Natural killer cell treated with Interleukin-12 subunit alpha and Interleukin-12 subunit beta and Interleukin-15 and Interleukin-18, amount 100 ng/mL, for 72 hours (primary cell): ENCODE measurements at places on chromosomes 16 and 17. TPM values are rescaled to one million over a fixed set of nuclear protein-coding genes. Genes with fewer than 3 reads are reported as not detected.

GRCh38 chr16:78744099-78744498 lies 644.6 kb downstream of the WWOX start:
- H3K27ac ChIP-seq: no peak overlapping the region
- peaks cover 13% of the 10 kb centered on the region for H3K27me3 ChIP-seq
- H3K4me3 ChIP-seq: no peak overlapping the region
- peaks cover 22% of the 10 kb centered on the region for H3K4me1 ChIP-seq

DNA sequence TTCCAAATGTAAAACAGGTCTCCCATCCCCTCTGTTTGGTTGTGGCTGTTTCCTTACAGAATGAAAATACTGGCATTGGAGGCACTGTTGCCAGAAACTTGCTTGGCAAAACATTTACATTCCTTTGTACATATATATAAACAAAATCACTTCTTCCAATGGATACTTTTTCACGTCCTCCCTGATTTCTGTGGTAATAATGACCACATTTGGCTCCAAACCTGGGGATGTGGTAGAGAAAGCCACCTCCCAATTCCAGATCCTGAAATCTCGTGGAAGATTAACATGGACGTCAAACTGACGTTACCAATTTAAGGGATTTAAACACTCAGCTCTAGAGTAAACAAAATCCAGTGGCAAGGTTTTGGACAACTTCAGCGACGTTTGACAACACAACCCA lies 370.8 kb upstream of the ZFHX3 start:
- DNase-seq: no peak
- no peaks in the 10 kb centered on the region for H3K36me3 ChIP-seq
- H3K27ac ChIP-seq: no peak overlapping the region
- H3K4me3 ChIP-seq: no peak overlapping the region
- H3K27me3 ChIP-seq: peaks cover 11% of the 10 kb centered on the region
- no peaks in the 10 kb centered on the region for H3K4me1 ChIP-seq

DNA sequence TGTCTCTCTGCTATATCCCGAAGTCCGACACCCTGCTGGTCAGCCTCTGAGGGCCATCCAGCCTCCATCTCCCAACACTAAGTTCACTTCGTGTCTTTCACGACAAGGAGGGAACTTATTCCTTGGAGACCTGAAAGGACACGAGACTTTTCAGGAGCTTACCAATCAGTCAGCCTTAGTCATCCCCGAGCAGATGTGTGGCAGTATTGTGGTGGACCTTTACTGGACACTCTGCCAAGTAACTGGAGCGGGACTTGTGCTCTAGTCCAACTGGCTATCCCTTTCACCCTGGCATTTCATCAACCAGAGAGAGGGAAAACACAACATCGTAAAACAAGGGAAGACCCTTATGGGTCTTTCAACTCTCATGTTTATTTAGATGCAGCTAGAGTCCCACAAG lies 87.1 kb downstream of the EMP2 start:
- DNase-seq: no peak
- no peaks in the 10 kb centered on the region for H3K27me3 ChIP-seq
- no peaks in the 10 kb centered on the region for H3K36me3 ChIP-seq
- H3K4me3 ChIP-seq: no peak overlapping the region
- H3K4me1 ChIP-seq: no peaks in the 10 kb centered on the region

- no peaks in the 10 kb centered on the region for H3K4me1 ChIP-seq
- H3K36me3 ChIP-seq: no peaks in the 10 kb centered on the region
- H3K27ac ChIP-seq: no peak overlapping the region
- no peaks in the 10 kb centered on the region for H3K27me3 ChIP-seq
Observed at GRCh38 chr16:57786632-57787518, 15.4 kb downstream of the KIFC3 start.

DNA sequence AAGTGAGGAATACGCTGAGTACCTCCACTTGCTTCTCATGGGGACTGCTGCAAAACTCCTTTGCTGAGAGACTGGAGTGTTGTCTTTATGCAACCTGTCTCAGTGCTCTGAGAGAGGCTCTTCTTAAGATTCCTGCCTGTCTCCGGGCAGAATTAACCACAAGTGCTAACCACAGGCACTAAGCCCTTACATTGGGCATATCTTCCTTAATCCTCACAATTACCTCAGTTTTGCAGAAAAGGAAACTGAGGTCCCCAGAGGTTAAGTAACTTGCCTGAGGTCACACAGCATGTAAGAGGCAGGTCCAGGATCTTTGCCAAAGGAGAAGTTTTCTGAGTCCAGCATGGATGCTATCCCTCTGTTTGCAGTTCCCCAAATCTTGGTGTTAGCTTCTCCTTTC lies 86.0 kb downstream of the GP2 start:
- H3K4me3 ChIP-seq: no peak overlapping the region
- H3K4me1 ChIP-seq: no peaks in the 10 kb centered on the region
- no peak for DNase-seq
- no peaks in the 10 kb centered on the region for H3K36me3 ChIP-seq

GRCh38 chr16:67736858-67737257 lies 17.7 kb upstream of the GFOD2 start:
- no peak overlapping the region for H3K27ac ChIP-seq
- no peak overlapping the region for H3K4me3 ChIP-seq
- no peaks in the 10 kb centered on the region for H3K27me3 ChIP-seq

DNA sequence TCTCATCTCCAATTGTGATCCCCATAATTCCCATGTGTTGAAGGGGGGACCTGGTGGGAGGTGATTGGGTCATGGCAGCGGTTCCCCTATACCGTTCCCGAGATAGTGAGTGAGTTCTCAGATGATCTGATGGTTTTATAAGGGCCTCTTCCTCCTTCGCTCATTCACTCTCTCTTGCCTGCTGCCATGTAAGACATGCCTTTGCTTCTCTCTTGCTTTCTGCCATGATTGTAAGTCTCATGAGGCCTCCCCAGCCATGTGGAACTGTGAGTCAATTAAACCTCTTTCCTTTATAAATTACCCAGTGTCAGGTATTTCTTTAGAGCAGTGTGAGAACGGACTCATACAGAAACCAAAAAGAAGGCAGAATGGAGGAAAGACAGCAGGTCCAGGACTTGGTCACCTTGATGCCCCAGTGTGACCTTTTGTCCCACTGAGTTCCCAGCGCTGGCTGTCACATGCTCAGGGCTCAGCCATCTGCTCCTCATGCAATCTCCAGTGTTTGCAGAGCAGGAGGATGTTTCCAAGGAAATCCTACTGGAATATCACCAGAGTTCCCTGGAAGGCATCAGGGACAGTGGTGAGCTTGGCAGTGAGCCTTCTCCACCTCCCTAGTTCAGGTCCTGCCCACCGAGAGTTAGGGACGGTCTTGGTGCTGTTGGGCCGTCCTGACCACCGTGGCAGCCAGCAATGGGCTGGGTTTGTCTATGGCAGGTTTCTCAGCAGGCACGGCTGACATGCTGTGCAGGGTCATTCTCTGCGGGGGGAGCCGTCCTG lies 96.7 kb downstream of the SEC14L1 start:
- H3K27ac ChIP-seq: peak overlapping the region; percentile 8
- H3K4me3 ChIP-seq: no peak overlapping the region
- H3K36me3 ChIP-seq: no peaks in the 10 kb centered on the region
- DNase-seq: no peak
- peaks cover 23% of the 10 kb centered on the region for H3K4me1 ChIP-seq

DNA sequence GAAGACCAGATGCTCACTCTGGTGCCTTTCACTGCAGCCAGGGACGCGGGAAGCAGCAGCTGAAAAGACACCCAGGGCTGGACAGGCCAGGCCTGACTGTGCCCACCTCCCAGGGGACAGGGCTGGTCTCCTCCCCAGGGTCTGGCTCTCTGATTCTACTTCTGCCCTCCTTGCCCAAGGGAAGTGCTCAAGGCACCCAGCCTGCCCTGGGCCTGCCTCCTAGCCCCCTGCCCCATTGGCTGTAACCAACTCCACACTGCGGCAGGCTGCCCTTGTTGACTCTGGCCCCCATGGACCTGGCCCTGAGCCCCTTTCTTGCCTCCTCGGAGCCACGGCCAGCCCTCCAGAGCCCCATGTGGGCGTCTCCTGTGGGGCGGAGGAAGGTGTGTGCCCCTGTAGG lies 212.5 kb downstream of the NTN1 start:
- H3K27me3 ChIP-seq: no peaks in the 10 kb centered on the region
- no peaks in the 10 kb centered on the region for H3K36me3 ChIP-seq
- H3K4me1 ChIP-seq: peaks cover 6% of the 10 kb centered on the region
- H3K27ac ChIP-seq: no peak overlapping the region
- DNase-seq: no peak
- no peak overlapping the region for H3K4me3 ChIP-seq

DNA sequence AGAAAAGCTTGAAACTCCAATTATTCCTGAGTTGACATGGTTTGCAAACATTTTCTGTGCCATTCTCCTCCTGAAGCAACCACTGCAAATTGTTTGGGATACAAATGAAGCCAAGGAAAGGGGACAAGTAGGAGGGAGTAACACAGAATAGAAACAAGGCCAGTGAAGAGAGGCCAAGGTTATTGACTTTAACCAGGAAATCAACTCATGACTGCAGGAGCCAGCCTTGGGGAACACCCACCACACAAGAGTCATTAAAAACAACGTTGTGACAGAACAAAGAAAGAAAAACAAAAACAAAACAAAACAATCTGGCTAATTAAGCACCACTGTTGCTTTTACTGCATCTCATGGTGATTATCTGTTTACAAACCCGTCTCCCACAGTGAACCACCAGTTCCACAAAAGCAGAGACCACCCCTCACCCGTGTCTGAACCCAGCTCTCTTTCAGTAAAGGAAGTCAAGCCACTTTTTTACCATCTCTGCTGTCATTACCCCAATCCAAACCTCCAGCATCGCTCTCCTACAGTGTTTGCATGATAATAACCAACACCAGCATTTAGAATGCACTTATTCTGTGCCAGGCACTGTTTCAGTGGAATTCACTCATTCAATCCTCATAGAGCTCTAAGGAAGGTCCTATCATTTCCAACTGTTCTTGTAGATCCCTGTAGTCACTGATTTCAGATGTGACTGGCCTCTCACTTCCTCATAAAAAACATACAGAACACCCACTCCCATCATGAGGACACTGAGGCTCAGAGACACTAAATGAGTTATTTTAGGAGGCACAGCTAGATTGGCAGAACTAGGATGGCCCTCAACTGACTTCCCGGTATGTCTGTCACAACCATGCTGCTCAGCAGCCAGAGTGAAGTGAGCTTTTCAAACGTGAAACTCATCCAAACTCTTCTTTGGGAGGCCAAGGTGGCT lies 2.0 kb downstream of the ZDHHC1 start:
- H3K27me3 ChIP-seq: peaks cover 17% of the 10 kb centered on the region
- no peak overlapping the region for H3K4me3 ChIP-seq
- H3K36me3 ChIP-seq: no peaks in the 10 kb centered on the region

The MTSS2 gene
- total RNA-seq: 1.5 TPM

DNA sequence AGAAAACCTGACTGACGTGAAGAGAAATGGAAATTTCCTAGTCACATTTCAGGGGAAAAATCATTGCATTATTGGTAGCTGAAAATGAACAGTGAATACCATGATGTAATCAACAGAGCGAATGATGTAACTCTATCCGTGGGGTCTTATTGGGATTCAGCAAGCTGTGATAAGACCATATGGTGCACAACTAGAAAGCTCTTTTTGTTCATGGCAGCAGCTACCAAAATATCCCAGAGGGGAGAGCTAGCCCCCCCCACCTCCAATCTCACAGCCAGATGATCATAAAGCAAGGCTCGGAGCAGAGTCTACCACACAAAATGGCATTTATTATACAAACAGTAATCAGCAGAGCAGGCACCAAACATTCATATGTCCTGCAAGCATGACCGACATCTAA lies 22.2 kb upstream of the DNAH17 start:
- no peak overlapping the region for H3K4me3 ChIP-seq
- DNase-seq: no peak
- no peaks in the 10 kb centered on the region for H3K4me1 ChIP-seq
- H3K36me3 ChIP-seq: no peaks in the 10 kb centered on the region

DNA sequence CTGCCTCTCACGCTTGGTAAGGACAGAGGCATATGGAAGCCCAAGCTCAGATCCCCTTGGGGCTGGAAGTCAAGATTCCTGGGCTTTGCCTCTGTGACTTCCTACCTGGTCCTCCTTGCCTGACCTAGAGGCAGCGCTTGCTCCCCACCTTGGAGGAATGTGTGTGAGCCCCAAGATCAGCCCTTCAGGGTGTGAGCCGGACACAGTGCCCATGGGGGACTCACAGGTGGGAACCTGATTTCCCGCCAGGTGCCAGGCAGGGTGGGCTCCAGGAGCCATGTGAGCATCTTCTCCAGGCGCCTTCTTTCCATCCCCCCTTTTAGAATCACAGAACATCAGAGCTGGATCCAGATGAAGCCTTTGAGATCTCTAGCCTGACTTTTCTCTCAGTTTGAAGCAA lies 10.2 kb downstream of the CD300LG start:
- no peak overlapping the region for H3K27ac ChIP-seq
- H3K4me1 ChIP-seq: no peaks in the 10 kb centered on the region
- no peaks in the 10 kb centered on the region for H3K36me3 ChIP-seq
- H3K27me3 ChIP-seq: no peaks in the 10 kb centered on the region

The SALL1 gene
- total RNA-seq: not detected

DNA sequence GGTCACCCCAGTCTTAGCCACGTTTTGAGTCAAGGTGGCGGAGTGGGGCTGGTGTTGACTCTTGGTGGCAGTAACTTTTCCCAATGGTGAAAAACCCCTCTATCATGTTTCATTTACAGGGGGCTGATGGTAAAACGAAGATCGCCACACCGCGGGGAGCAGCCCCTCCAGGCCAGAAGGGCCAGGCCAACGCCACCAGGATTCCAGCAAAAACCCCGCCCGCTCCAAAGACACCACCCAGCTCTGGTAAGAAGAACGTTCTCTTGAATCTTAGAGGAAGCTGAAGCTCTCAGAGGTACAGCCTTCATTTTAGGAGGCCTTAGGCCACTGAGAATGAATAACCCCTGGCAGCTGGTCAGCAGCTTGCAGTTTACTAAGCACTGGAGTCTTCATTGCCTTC lies 7.7 kb upstream of the STH start:
- H3K36me3 ChIP-seq: no peaks in the 10 kb centered on the region
- no peaks in the 10 kb centered on the region for H3K4me1 ChIP-seq
- H3K27me3 ChIP-seq: no peaks in the 10 kb centered on the region
- no peak overlapping the region for H3K27ac ChIP-seq
- H3K4me3 ChIP-seq: no peak overlapping the region

The TEN1 gene
- total RNA-seq: 16.5 TPM

The KLHL10 gene
- not detected for total RNA-seq

DNA sequence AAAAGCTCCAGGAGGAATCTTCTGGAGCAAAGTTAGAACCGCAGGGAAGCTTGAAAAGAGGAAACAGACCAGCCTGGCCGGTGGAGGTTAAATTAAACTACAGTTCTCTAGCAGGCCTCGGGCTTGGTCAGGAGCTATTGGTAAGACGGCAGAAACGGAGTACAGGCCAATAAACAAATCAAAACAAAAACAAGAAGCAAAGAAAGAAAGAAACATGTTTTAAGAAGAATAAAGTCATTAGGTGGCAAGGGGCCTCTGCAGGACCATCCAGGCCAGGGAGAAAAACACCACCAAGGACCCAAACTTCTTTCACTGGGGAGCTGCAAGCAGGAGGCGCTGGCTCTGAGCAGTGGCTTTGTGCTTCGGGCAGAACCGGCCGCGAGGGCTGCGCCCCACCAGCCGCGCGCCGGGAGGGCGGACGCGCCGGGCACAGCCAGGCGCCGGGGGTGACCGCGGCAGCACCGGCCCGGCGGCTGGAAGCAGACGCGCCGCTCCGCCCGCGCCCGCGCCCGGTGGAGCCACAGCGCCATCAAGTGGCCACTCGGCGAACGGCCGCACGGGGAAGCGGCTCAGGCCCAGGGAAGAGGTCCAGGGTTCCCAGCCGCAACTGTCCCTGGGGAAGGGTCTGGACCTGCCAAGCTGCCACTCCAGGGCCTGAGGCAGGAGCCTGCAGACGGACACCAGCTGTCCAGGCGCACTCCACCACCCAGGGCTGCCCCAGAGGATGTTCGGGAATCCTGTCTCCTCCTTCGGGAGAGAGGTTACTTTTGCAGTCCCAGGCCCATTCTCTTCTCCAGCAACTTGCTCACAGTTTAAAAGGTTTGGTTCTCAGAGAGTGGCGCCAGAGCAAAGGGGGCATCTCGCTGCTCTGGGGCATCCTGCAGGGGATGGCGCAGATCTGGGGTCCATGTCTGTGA lies 419.4 kb downstream of the SOX9 start:
- H3K4me1 ChIP-seq: peaks cover 3% of the 10 kb centered on the region
- no peak overlapping the region for H3K27ac ChIP-seq
- H3K36me3 ChIP-seq: no peaks in the 10 kb centered on the region
- H3K4me3 ChIP-seq: no peak overlapping the region

The CES3 gene
- not detected for total RNA-seq
